NCI-H1436 (cell line): ENCODE measurements at places on chromosomes 3 and 15.
A peak's percentile ranks its signal among the peaks of the same experiment; 100 is the strongest.

GRCh38 chr15:82807920-82808633 is 1.4 kb upstream of the WHAMM start:
- DNase-seq = no peak

DNA sequence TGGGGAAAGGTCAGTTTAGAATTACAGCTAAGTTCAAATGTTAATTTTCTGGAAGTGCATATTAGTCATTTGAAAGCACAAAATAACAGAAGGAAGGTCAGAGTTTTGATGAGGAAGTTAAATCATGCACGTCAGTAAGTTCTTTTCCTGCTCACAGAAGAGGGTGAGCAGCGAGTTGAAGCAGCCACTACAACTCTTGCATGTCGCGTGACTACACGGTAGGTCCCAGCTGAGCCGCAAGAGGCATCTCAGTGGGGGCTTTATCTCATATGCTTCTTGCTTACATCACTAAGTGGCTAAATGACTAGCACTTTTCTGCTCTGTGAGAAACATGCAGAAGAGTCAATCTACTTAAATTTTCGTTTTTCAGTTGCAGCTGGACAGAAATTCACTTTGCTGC is 21.3 kb upstream of the SEC62 start:
- DNase-seq = no peak

DNA sequence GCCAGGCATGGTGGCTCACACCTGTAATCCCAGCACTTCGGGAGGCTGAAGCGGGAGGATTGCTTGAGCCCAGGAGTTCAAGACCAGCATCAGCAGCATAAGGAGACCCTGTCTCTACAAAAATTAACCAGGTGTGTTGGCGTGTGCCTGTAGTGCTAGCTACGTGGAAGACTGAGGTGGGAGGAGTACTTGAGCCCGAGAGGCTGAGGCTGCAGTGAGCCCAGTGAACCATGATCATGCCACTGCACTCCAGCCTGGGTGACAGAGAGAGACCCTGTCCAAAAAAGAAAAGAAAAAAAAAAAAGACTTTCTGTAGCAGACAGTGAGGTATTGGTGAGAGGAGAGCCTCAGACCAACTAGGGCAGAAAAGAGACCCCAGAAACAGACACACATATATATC is 263.8 kb downstream of the XXYLT1 start:
- DNase-seq = no peak

- DNase-seq = no peak
Observed at GRCh38 chr3:50264964-50265485, 3.9 kb upstream of the SEMA3B start.

GRCh38 chr3:52779837-52780585 is 2.6 kb downstream of the ITIH1 start:
- no peak for DNase-seq

GRCh38 chr3:178206521-178206920 is 329.7 kb upstream of the KCNMB2 start:
- DNase-seq = peak; percentile 14

GRCh38 chr3:102530415-102531181 is 95.8 kb downstream of the ZPLD1 start:
- no peak for DNase-seq

- no peak for DNase-seq
Observed at GRCh38 chr3:117165601-117166051, 456.0 kb downstream of the TUSC7 start.

DNA sequence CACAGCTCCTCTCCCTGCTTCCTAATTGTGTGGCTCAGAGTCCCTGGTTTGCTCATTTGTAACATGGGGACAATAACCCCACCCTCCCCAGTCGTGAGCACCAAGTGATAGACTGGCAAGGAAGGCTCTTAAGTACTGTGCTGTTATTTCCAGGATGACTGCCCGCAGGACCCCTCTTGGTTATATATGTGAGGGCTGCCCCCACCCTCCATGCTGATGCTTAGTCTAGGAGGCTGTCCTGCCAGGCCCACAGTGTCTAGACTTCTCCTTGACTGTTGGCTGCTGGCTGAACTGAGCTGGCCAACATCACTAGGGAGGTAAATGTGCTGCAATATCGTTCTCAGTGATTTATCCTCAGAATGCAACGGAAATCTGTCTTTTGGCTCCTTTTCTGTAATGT is 45.1 kb downstream of the RAB11A start:
- DNase-seq = no peak

DNA sequence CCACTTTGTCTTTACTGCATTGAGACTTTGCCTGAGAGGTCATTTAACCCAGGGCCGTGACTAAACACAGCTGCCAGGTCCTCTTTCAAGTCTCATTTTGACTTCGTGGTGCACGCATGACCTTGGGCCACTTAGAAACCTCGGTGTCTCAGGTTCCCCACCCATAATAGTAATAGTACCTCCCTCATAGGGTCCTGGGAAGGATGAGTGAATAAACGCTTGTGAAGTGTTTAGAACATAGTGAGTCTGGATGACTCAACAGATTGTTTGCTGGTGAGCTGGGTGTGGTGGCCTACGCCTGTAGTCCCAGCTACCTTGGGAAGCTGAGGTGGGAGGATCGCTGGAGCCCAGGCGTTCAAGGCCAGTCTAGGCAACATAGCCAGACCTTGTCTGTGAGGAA is 56.3 kb downstream of the BDH1 start:
- no peak for DNase-seq

- no peak for DNase-seq
Observed at GRCh38 chr3:172211123-172211522, 171.7 kb downstream of the FNDC3B start.

- DNase-seq = no peak
Observed at GRCh38 chr3:82130046-82130445, 368.6 kb upstream of the GBE1 start.

GRCh38 chr3:51637941-51638471 is 33.0 kb upstream of the TEX264 start:
- DNase-seq = no peak

- DNase-seq = no peak
Observed at GRCh38 chr3:135020181-135020580, 225.1 kb downstream of the EPHB1 start.

- DNase-seq = no peak
Observed at GRCh38 chr3:12716605-12717151, 42.4 kb downstream of the TMEM40 start.

- DNase-seq = no peak
Observed at GRCh38 chr3:192991356-192991755, 73.7 kb upstream of the MB21D2 start.

DNA sequence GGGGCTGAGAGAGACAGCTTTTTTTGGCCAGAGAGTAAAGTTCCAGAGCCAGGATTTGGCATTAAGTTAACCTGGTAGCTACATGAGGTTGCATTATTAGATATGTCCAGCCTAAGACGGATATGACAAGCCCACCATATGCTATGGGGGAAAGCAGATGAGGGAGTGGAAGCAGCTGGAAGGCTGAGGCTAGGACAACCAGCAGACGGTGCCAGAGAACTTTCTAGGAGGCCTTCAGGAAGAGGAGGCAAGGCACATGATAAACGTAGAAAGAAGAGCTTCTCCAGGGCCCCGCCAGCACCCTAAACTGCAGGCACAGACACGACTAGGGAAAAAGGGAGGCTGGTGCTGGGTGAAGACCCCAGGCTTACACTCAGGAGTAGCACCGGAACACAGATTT is 87.0 kb downstream of the CTNNB1 start:
- no peak for DNase-seq

DNA sequence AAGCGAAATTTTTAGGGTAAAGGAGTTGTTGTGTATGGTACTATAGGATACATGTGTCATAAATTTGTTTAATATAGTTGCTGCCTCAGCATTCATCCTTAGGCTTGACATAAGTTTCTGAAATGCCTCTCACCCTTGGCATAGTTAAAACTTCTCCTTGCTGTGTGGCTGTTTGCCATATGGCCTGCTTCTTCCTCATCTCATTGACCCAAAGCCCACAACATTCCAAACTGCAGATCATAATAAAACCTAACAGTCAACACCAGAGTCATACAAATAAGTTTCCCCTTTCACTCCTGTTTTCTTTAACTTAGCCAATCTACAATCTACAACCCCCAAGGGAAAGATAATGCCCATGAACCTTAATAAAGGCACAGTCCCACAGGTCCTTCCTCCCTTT is 136.6 kb downstream of the TMCC1 start:
- DNase-seq = no peak

- DNase-seq = no peak
Observed at GRCh38 chr15:37055481-37055880, 44.9 kb downstream of the MEIS2 start.

- DNase-seq = no peak
Observed at GRCh38 chr3:29169451-29169850, 111.4 kb upstream of the RBMS3 start.

DNA sequence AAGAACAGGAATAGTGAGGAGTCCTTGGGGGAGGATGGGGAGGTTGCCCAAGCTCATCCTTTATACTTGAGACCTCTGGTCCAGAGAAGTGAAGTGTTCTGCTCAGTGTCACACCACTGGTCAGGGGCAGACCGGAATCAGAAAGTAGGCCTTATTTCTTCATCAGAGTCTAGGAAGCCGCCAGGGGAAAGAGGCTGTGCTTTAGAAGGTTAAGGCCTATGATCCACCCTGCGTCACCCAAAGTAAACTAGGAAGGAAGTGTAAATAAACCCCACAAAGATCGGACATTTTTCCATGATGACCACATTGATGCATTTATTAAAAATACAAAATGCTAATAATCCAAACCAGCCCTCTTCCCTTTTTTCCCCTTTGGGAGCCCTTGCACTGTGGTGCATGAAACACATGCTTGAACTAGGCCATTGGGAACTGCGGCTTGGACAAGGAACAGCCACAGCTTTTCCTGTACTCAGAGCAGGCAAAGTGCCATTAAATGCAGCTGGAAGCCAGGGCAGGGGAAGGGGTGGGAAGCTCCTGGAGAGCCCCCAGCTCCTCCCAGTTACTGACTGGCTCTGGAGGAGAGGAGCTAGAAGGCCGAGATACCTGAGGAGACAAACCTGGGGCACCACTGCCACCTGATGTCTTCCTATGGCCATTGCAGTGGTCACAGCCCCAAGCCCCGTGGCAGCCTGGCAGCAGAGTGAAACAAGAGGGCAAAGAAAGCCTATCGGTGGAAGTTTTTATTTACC is 37.0 kb downstream of the CDC25A start:
- peak; percentile 35 for DNase-seq

DNA sequence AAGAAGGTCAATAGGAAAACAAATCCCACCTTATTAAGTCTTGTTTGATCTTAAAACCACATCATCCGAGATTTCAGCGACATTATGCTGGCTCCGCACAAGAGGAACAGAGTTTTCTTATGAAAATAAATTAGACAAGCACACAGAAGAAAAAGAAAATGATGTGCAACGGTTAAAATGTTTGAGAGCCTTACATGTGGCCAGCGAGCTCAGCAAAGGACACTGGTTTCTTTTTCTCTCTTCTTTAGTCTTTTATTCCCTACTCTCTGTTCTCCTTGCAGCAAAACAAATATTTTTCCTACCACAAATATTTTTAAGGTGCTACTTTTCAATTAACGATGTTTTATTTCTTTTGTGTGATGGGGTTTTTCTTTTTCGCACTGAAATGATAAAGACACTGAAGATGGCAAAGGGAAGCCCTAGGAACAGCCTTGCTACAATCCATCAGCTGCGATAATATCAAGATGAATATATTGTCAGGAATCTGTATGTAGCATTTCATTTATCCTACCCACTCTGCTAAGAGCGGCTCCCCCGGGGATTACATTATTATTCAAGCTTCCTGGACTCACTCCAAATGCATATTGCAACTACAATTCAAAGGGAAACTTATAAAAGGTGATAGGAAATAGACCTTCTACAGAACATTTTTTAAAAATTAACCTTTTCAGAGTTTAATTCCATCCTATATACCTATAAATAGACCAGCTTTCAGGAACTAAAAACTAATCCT is 72.9 kb downstream of the ANXA2 start:
- peak; percentile 78 for DNase-seq

GRCh38 chr15:92807971-92808571 is 92.1 kb upstream of the CHD2 start:
- no peak for DNase-seq

- no peak for DNase-seq
Observed at GRCh38 chr15:57731530-57732103, 25.1 kb downstream of the POLR2M start.

DNA sequence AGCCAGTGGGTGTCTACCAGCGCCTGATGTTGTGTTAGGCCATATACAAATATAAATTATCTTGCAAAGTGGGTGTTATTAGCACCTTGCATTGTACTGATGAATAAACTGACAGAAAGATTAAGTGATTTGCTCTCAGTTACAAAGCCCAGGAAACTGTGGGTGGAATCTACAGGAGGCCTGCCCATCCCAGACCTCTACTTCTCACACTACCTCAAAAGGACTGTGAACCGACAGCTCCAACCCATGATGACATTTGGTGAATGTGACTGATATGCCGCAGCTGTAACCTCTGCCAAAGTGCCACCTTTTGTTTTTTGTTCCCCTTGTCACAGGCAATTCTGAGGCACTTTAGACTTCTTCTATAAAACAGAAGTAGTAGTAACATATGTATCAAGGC is 43.7 kb upstream of the KCNMB2 start:
- peak; percentile 34 for DNase-seq

- DNase-seq = no peak
Observed at GRCh38 chr3:25460751-25461150, 32.7 kb downstream of the RARB start.

GRCh38 chr3:172007065-172007370 is 32.4 kb upstream of the FNDC3B start:
- DNase-seq = no peak

DNA sequence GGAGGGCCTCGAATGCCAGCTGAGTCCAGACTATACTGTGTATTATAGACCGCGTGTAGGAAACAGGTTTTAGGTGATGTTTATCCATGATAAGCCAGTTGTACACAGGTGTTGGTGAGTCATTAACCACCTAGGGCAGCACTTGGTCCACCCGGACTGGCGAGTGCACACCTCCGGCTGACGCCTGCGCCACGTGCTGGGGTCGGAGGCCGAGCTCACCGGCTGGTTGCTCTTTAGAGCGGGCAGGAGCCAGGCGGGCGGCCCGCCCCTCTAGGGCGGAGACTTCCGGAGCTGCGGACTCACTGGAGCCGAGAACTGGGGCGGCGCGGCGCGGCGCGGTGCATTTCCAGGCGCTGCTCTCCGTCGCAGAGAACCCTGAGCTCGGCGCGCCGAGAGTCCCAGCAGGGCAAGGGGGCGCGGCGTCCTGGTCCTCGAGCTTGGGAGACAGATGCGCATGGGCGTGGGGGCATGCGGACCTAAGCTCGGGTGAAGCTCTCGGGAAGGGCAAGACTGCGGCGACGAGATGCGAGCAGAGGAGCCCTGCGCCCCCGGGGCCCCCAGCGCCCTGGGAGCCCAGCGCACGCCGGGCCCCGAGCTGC is at the start of gene ESYT3:
TSS of gene ESYT3 (plus strand) at position 341 of the 599 bp plus-strand sequence. CDS start at position 524, 183 bp downstream.
- DNase-seq = peak; percentile 6

DNA sequence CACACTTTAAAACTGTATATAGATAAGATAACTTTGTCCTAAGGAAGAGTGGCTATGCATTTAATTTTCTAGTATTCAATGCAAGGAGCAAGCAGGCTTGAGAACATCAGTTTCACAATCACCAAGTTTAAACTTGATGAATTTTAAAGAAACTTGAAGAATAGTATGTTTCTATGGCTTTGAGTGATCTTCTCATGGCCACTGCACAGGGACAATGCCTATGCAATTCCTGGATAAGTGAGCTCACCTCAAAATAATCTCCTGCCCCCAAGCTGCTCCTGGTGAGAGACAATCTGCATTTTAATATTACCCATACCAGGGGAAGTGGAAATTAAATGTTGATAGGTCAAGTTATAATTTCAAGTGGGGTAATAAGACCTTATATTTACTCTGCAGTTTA is 376.6 kb upstream of the CBLB start:
- no peak for DNase-seq

- DNase-seq = no peak
Observed at GRCh38 chr3:143266927-143267326, 147.4 kb downstream of the CHST2 start.

- no peak for DNase-seq
Observed at GRCh38 chr3:160475153-160475552, 25.6 kb upstream of the TRIM59 start.
